ENCODE measurements at places on chromosomes 7 and 10.

DNA sequence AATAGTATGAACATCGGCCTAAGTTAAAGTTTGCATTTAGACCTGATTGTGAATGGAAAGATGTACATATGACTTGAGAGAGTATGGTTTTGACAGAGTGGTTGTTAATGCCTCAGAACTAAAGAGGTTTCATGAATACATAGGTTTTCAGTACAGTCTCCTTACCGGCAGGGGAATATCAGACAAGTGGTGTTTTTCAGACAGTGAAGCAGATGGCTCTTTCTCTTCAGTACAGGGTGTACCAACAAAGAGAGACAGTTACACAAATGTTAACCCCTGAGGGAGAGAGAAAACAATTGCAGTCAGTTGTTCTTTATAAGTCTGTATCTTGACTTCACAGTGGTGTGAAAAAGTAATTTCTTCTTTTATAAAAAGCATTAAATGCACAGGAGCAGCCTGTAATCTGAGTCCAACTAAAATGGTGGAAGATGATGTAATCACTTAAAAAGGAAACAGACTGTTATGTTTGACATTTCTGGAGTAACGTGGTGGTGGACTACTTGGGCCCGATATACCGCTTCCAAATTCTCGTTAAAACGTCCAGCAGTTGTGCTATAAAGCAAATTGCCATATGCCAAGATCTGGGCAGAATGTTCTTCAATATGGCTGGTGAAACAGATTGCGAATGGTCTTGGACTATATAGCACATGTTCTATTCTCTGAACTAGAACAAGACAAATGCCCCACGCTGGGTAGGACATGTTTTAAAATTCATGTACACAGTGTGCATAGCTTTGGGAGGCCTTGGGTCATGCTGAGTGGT is 69.2 kb downstream of the SDK1 start:
- no peak for DNase-seq

DNA sequence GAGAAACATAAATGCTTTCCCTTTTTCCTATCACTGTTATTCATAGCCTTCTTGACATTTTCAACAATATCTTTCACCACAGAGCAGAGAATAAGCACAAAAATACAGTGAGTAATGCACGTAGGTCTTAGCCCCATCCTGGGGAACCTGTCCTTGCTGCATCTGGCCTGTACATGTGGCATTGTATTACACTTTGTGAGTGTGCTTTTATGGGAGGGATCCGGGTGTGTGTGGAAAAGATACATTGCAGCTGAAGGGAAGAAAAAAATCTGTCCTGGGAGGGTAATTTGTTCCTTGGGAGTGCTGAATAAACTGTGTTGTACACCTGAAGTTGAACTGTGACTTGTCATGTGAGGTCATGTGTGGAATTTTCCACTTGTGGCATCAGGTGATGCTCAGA is 422.7 kb upstream of the LRGUK start:
- DNase-seq = no peak

DNA sequence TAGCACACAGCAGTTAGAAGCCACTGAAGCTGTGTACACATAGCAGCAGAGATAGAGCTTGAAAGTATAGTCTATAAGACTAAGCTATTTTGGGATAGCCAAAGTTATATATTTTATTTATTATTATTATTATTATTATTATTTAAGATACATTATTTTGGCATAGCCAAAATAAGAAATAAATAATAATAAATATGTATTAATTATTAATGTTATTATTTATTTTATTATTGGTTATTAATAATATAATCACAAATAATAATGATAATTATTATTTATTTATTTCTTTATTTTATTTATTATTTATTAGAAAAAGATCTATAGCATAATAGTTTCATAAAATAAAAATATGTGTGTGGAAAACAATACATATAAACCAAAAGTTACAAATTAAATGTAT is 107.2 kb upstream of the FOXK1 start:
- no peak for DNase-seq

- no peak for DNase-seq
These were observed 14.9 kb downstream of the DLG5 start for GRCh38 chr10:77911535-77912123.

DNA sequence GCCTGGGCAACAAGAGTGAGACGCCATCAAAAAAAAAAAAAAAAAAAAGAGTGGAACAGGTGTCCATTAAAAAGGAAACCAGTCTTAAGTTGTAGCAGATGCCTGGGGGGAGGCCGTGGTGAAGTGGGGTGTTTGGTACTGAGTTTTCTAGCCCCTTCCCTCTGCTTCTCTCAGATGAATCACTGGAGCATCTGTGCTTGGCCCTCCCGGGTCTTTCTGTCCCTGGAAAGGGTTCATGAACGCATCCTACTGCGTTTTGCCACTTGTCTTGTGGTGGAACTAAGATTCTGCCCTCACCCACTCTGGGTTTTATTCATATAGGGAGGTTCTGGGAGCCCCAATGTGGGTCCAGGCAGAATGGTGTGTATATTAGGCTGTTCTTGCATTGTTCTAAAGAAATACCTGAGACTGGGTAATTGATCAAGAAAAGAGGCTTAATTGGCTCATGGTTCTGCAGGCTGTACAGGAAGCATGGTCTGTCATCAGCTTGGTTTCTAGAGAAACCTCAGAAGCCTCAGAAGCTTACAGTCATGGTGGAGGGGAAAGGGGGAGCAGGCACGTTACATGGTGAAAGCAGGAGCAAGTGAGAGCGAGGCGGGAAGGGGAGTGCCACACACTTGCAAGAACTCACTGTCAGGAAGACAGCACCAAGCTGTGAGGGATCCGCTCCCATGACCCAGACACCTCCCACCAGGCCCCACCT is 63.5 kb downstream of the CAMK1D start:
- DNase-seq = no peak

DNA sequence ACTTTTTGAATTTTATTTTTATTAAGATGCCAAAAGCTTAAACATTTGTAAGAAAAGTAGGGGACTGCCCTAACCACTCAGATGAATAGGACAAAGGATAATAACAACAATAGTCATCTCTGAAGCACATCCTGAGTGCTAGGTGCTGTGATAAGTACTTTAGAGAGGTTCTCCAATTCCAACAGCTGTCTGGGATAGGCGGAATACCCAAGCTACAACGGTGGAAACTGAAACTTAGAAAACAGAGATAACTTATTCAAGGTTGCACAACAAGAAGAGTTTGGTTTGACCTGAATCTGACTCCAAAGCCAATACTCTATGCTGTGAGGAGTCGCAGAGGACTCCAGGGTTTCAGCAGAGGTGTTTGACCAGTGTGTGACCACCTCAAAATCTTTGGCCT is 2.0 kb downstream of the RTKN2 start:
- DNase-seq = no peak

- no peak for DNase-seq
These were observed 27.6 kb downstream of the AMZ1 start for GRCh38 chr7:2715341-2716231.

DNA sequence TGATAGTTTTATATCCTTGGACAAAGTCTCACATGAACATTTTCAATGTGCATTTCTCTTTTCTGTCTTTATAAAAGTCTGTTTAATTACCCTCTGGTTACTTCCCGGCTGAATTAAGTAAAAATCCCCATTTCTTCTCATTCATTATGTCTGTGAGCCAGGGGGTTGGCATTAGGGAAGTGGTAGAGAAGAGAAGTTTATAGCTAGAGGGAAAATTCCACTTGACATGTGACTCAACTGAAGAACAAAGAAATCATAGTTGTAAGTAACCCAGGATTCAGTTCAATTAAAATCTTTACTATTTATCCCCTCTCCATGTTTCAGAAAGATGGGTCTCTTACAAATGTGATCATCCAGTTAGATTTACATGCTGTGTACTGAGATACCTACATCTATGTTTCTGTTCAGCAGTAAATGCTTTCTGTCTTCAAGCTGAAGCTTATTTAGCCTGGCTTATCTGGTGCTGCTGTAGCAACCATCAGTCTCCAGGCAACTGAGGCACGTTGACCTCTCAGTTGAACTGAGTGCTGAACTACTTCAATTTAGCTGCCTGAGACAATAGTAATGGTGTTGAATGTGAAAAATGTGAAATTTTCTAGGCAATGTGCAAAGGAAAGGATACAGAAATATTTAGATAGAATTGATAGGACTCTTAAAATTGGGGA is 181.6 kb downstream of the MLLT10 start:
- DNase-seq = no peak

GRCh38 chr10:25047088-25047487 is 30.7 kb downstream of the THNSL1 start:
- DNase-seq = no peak

DNA sequence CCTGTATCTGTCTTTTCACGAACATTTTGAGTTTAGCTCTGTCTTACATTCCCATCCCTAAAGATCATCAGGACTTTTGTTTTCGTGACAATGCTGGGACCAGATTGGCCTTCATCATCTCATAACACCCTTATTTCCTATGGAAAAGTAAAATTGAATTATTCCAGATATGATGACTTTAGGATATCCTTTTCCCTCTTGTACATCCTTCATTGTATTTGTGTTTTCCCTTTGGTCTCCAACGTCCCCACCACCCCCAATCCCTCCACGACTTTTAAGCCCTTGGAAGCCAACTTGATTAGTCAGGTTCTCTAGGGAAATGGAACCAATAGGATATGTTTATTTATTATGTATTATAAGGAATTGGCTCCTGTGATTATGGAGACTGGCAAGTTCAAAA is 167.6 kb downstream of the ARL4A start:
- DNase-seq = no peak

DNA sequence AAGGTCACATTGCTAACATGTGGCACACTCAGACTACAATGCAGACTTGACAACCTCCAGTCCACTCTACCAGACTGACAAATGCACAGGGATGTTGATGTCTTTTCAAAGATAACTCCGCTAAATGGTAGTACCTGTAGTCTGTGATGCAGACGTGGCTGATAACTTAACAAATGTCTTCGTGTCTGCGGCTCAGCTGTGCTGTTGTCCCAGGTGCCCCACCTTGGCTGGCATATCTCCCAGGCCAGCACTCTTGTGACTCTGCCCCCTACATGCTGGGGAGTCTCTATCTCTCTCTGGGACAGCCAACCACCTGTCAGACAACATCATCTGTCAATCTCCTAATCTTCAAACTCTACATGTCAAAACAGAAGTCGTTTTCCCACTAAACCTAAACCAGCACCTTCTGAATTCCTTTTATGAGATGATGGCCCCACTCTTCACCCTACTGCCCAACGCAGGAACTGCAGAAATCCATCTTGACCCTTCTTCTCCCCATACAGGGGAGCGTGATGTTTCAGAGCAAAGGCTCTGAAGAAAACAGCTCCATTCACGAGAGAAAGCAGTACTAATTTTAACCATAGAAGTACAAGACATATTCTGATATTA is 156.4 kb downstream of the USP6NL start:
- DNase-seq = no peak

- DNase-seq = peak; percentile 25
These were observed 94.1 kb downstream of the PRKAG2 start for GRCh38 chr7:151782598-151783448.

DNA sequence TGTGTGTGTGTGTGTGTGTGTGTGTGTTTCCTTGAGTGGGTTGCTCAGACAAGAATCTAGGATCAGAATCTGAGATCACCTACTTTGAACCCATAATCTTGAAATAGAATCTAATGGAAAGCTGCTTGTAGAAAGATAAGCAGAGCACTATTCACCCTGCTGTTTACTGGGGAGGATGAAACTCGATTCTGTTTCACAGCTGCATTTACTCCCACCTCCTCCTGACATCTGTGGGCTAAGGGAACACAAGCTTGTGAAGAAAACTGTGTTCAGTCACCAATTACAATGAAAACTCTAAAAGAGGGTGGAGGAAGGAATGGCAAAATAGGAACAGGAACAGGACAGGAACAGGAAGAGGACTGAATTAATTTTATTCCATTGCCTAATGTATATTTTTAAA is 269.5 kb downstream of the TSPAN12 start:
- DNase-seq = no peak

GRCh38 chr7:116994611-116995010 is 41.3 kb downstream of the ST7 start:
- no peak for DNase-seq

GRCh38 chr7:96327429-96327828 is 5.5 kb upstream of the SLC25A13 start:
- DNase-seq = no peak

GRCh38 chr7:139720705-139721231 is 57.0 kb downstream of the HIPK2 start:
- no peak for DNase-seq

GRCh38 chr10:75432763-75433162 is 1.3 kb downstream of the LRMDA start:
- DNase-seq = no peak

GRCh38 chr10:97243836-97244235 is 48.6 kb downstream of the ARHGAP19 start:
- DNase-seq = no peak

DNA sequence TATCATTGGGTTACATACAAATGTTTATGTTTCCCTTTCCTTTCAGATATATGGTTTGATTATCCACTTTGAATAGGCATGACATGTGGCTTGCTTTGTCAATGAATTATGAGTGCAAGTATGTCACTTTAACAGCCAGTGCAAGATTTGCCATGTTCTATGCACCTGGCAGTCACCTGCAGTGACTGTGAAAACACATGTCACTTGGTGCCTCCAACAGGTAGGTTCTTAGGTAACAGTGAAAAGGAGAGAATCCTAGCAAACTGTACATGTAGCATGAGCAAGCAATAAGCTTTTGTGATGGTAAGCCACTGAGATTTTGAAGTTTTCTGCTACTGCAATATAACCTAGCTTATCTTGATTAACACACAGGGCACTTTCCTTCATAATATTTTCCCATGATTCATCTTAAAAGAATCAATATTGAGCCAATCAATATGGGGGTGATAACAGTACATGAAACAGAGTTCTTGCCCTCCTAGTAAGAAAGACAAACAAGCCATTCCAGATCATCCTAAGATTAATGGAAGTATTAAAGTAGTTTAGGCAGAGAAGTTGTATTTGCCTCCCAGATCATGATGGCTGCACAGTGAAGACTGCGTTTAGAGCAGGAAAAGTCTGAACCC is 7.9 kb upstream of the RALA start:
- no peak for DNase-seq

DNA sequence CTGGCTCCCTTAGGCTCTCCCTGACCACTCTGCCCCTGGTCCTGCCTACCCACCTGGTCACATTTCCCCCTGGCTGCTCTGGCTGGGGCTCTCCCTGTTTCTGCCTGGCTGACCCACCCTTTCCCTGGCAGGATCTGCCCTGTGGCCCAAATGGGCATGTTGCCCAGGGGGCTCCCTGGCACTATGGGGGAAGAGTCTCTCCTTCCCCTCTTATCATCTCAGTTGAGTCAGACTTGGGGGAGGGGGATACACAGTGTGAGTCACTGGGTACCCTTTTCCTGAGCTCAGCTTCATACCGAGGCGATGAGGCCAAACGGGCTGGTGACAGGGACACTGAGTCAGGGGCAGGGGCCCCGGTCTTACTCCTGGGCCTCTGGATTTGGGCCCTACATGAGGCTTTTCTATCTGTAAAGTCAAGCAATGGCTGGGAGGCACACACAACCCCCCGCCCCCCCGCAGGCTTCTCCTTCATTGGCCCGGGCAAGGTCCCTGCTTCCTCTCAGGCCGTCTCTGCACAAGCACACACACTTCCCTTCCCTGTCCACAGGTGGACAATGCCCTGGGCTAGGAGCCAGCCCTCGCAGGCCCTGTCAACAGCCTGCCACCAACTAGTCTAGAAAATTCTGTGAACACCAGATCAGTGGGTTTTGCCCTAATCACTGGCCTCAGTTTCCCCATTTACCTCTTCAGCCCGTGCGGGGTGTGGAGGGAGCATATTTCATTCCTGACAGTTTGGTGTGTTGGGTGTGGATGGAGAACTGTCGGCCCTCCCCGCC is 627 bp upstream of the FLNC start:
- DNase-seq = peak; percentile 70

All from muscle of back (tissue), 13 donors.